ENCODE measurements at places on chromosomes 16 and 17. TPM values are rescaled to one million over a fixed set of nuclear protein-coding genes. Genes with fewer than 3 reads are reported as not detected.

Gene TAC4
- not detected for total RNA-seq

Gene SLC16A6
- 2.7 TPM for total RNA-seq

Gene KCNH6
- not detected for total RNA-seq

DNA sequence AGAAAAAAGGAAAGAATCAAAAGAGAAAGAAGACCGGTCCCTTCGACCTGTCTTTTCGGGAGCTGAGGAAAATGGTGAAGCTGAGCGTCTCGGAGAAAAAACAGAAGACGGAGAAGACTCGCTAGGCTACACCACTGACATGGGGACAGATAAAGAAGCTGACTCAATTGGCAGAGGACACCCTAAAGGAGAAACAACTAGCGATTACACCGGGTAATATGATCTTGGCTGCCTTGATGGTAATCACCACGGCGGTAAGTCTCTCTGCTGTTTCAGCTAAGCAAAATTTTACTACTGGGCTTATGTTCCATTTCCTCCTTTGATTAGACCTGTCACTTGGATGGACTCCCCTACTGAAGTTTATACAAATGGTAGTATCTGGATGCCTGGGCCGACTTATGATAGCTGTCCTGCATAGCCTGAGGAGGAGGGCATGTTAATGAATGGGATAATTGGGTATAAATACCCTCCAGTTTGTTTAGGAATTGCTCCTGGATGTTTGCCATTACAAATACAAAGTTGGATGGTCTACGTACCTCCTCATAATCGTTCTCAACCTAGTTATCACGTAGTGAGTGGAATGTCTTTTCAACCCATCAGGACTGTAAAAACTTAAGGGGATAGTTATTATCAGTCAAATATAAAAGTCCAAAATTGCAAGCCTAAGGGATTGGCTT lies 24.1 kb downstream of the ALOX15B start:
- peaks cover 66% of the 10 kb centered on the region for H3K27me3 ChIP-seq
- H3K27ac ChIP-seq = no peak overlapping the region
- no peak for DNase-seq
- H3K36me3 ChIP-seq = no peaks in the 10 kb centered on the region
- H3K4me3 ChIP-seq = no peak overlapping the region

DNA sequence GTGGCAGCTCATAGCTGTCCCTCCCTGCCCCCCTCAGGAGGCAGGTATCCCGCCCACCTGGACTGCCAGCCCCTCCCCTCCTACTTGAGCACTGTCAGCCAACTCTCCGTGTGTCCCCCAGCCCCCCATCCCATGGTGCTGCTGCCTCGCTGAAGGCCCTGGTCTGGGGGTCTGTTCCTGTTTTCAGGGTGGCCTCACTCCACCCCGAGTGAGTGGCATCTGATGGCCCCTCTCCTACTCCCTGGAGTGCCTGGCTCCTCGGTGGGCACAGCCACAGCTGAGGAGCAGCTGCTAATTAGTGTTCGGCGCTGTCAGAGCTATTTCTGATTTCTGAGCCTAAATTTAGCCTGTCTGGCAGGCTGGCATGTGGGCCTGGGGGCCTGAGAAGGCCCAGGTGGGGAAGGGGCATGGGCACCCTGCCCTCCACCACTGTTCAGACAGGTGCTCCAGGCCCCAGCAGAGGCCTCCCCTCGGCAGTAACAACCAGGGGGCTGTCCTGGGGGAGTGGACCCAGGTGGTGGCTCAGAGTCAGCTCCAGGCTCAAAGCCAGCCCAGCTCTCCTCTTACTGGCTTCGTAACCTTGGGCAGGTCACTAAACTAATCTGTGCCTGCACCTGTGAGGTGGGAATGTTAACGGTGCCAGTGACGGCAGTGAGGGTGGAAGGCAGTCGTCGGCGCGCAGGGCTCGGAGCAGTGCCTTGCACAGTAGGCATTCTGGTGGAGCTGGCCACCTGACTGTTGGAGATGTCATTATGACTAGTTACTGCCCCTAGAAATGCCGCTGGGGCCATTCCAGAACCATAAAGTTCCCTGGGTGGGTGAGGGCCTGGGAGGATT lies 6.5 kb downstream of the FMNL1 start:
- DNase-seq = no peak
- H3K27me3 ChIP-seq = peaks cover under 1% of the 10 kb centered on the region
- H3K4me3 ChIP-seq = no peak overlapping the region
- no peak overlapping the region for H3K27ac ChIP-seq

- peaks cover 48% of the 10 kb centered on the region for H3K27me3 ChIP-seq
- no peaks in the 10 kb centered on the region for H3K4me1 ChIP-seq
- no peak overlapping the region for H3K27ac ChIP-seq
- no peak for DNase-seq
Measured at GRCh38 chr16:23163921-23164320, 14.7 kb upstream of the USP31 start.

- no peaks in the 10 kb centered on the region for H3K4me1 ChIP-seq
- no peak for DNase-seq
- H3K27ac ChIP-seq = no peak overlapping the region
- no peak overlapping the region for H3K4me3 ChIP-seq
Measured at GRCh38 chr17:15447928-15448579, 19.4 kb downstream of the CDRT4 start.

GRCh38 chr16:50841081-50841886 lies 99.4 kb downstream of the CYLD start:
- H3K27me3 ChIP-seq = peaks cover 19% of the 10 kb centered on the region
- H3K4me3 ChIP-seq = no peak overlapping the region
- H3K27ac ChIP-seq = no peak overlapping the region
- no peaks in the 10 kb centered on the region for H3K4me1 ChIP-seq

DNA sequence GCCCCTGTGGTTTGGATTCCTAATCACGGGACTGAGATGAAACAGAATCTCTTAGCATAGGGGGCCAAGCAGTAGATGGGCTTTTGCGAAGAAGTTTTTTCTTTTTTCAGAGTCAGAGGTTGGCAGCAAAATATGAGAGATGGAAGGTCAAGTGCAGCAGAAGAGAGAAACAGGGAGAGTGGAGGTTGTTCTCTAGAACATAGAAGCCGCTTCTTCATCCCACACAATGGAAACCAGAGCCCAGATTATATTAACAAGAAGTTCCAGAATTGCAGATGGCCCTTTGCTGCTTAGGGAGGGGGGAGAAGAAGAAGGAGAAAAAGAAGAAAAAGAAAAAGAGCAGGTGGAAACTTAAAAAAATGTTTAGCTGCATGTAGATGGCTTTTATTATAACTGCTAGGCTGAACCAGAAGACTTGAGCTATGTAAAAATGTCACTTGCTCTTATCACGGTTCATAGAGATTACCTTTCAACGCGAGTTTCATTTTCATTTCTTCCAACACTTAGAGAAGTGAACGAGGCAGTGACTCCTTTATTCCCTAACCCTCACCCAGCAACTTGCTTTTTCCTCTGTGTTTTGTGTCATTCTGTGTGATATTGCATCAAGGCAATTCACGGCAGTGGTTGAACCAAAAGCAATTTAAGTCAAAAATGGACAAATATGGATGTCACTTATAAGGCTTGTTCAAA lies 737.5 kb downstream of the WWOX start:
- H3K36me3 ChIP-seq = no peaks in the 10 kb centered on the region
- no peaks in the 10 kb centered on the region for H3K4me1 ChIP-seq
- no peaks in the 10 kb centered on the region for H3K27me3 ChIP-seq

GRCh38 chr17:38449364-38449763 lies 21.1 kb downstream of the ARHGAP23 start:
- peak overlapping the region; percentile 20 for H3K4me3 ChIP-seq
- peaks cover 71% of the 10 kb centered on the region for H3K4me1 ChIP-seq
- no peaks in the 10 kb centered on the region for H3K36me3 ChIP-seq
- no peak for DNase-seq

DNA sequence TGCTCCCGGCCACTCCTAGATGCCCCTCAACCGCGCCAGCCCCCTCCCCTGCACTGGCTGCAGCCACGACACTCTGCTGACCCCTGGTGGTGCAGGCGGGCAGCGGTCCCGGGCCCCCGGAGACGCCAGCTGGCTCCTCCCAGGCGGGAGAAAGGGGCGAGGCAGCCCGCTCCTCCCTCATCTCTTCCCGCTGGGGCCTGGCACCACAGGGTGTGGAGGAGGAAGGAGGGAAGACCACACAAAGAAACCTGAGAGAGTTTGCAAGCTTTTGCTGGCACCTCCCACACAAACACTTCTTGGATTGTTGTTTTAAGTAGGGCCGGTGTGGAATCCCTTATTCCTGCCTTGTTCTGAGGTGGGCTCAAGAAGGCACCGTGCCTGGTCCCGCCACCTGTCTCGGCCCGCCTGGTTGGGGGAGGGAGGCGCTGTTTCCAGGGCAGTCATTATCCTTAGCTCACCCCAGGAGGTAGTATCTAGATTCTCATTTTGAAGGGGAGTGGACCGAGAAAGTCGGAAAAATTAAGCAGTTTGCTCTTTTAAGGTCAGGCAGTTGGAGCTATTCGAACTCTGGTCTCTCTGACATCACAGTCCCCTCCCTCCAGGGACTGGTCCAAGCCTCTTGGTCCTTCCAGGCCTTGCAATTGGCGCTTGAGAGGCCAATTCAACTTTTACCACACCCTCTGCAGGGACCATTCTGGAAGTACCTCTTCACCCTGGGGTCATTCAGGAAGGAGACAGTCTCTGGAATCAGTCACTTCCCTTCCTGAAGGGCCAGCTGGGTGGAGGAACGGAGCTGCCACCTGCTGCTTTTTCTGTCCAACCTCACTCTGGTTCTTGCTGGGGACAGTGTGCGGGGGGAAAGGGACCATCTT lies 959 bp upstream of the ANKRD13B start:
- DNase-seq = peak; percentile 98
- no peaks in the 10 kb centered on the region for H3K27me3 ChIP-seq
- H3K27ac ChIP-seq = peak overlapping the region; percentile 90
- H3K4me1 ChIP-seq = peaks cover 71% of the 10 kb centered on the region
- peak overlapping the region; percentile 72 for H3K4me3 ChIP-seq
- H3K36me3 ChIP-seq = no peaks in the 10 kb centered on the region

DNA sequence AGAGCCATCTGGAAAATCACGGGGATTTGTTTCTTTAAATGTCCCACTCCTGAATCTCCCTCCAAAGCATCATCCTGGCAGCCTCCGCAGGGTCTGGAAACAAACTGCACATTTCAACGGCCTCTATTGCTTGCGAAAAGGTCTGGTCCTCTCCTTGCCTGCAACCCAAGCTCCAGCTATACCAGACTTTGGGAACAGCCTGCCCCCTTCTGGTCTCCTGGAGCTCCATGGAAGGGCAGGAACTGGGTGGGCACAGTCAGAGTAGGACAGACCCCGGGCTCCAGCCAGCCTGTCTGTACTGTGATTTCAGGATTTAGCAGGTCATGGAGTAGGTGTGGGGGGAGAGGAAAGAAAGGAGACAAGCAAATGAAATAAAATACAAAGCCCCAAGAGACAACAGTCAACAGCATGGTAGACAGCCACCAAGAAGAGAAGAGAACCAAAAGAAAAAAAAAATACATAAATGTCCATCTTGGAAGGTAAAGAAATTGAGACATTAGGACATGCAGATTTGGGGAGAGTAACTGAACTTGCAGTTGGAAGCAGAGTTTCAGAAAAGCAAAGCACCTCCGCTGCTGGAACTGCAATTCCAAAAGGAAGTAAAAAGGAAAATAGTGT lies 2.7 kb downstream of the XYLT1 start:
- H3K4me3 ChIP-seq = peak overlapping the region; percentile 73
- H3K36me3 ChIP-seq = no peaks in the 10 kb centered on the region
- peaks cover 27% of the 10 kb centered on the region for H3K27me3 ChIP-seq

GRCh38 chr17:82729479-82730260 lies 5.7 kb upstream of the FN3K start:
- peaks cover 29% of the 10 kb centered on the region for H3K36me3 ChIP-seq
- DNase-seq = no peak

DNA sequence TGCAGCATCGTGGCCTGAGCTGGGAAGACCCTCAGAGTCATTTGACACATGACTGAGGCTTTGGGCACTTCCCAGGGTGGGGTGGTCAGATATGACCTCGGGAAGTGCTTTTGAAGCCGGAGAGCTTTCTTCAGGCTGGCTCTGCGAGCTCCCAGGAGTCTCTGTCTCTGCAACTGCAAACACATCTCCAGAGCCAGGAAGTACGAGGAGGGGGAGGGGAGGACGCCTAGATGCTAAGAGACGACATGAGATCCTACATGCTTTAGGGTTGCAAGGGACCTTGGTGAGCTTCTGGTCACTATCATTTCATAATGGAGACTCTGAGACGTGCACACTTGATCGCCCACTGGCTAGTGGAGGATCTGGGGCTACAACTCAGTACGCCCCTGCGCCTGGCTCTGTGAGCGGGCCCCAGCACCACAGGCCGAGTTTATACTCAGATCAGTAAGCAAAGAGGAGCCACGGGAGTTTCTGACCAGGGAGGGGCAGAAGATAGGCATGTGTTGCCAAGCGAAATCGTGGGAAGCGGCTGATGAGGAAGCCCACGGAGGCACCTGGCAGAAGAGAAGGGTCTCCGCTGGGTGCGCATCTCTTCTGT lies 527 bp upstream of the MGAT5B start:
- H3K27me3 ChIP-seq = peaks cover 9% of the 10 kb centered on the region
- H3K36me3 ChIP-seq = no peaks in the 10 kb centered on the region
- peak overlapping the region; percentile 61 for H3K4me3 ChIP-seq
- DNase-seq = no peak

Data from osteocyte (in vitro differentiated cells).